RWPE1 (cell line): ENCODE measurements at places on chromosomes 4 and X.

GRCh38 chrX:13750812-13751211, 16.3 kb downstream of the OFD1 start:
- no peak for DNase-seq

- DNase-seq: no peak
Observed at GRCh38 chrX:85828771-85829170, 218.6 kb downstream of the CHM start.

DNA sequence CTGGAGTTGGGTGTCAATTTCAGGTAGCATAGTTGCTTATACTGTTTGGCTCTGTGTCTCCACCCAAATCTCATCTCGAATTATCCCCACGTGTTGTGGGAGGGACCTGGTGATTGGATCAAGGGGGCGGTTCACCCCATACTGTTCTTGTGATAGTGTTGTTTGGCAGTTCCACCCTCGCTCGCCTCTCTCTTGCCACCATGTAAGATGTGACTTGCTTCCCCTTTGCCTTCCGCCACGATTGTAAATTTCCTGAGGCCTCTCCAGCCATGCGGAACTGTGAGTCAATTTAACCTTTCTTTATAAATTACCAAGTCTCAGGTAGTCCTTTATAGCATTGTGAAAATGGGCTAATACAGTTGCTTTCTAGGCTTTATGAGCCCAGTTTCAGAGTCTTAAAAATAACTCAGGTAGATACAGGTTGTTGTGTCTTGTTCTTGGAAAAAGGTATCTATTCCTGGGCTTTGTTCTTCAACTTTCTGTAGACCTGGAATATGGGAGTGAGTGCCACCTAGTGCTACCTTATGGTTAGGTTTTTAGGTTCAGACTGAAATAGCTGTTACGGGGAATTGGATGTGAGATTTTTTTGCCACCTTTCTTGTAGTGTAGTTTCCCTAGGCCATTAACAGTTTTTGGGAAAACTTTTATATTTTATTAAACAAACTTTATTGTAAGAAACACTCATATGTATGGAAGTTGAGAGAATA, 15.6 kb downstream of the PGK1 start:
- no peak for DNase-seq

GRCh38 chr4:52659722-52660261, 691 bp upstream of the USP46 start:
- DNase-seq: no peak

DNA sequence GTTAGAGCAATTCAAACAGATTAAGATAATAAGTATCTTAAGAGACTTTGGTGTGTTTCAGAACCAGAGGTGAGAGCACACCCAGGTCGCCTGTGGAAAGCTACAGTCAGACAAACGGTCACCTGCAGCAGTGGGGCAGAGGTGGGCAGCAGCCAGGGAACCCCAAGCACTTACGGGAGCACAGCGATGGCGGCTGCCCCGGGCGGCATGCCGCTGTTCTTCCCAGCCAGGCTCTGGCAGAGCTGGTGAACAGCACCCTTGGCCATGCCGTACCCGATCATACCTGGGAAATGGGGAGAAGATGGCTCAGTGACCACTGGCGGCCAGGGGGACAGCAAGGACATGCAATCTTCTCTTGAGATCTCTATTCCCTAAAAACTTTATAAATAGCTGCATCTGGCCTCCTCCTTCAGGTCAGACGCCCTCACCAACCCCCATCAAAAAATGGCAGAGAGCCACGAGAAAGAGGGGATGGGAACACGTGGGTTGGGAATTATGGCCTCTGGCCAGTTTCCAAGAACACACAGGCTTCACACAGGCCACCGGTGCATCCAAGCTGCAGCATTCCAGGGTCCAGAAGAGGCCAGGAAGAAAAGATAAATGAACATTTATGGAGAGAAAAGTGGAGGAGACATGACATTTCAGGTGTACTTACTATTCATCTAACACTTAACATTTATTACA, 19.7 kb downstream of the QDPR start:
- DNase-seq: no peak

DNA sequence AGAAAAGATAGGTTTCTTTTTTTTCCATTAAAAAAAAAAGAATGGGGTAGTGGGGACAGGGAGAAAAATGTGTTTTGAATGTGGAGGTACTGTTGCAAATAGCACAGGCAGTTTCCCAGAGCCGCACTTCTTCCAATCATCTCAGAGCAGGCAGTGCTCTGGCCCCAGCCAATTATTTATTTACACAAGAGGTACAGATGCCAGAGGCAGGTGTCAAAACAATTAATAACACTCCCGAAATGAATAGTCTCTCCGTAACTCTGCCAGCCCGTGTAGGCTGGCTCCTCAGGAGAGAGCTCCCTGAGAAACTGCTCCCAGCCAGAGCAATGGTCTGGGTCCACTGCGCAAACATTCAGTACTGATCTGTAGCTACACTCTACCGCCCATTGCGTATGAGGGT, 130.8 kb upstream of the IL1RAPL2 start:
- DNase-seq: no peak

GRCh38 chr4:4474476-4474875, 67.4 kb downstream of the STX18 start:
- no peak for DNase-seq

GRCh38 chr4:131426023-131426758, 1722.9 kb upstream of the PCDH10 start:
- no peak for DNase-seq

GRCh38 chr4:100009490-100009889, 59.4 kb upstream of the H2AZ1 start:
- DNase-seq: no peak
